Heart left ventricle (tissue), 16 donors: ENCODE measurements at places on chromosomes 2 and 18. TPM values are rescaled to one million over a fixed set of nuclear protein-coding genes. Genes with fewer than 3 reads are reported as not detected.

PROM2 gene
- 1.1 TPM for total RNA-seq

GAL3ST2 gene
- total RNA-seq: not detected

BMP10 gene
- not detected for total RNA-seq

ITM2C gene
- 23.8 TPM for total RNA-seq

TTC21B gene
- 16.1 TPM for total RNA-seq

ADRA2B gene
- 2.4 TPM for total RNA-seq

- no peaks in the 10 kb centered on the region for H3K36me3 ChIP-seq
- H3K4me3 ChIP-seq: no peak overlapping the region
- H3K4me1 ChIP-seq: no peaks in the 10 kb centered on the region
- H3K27ac ChIP-seq: no peak overlapping the region
- no peaks in the 10 kb centered on the region for H3K27me3 ChIP-seq
Measured at GRCh38 chr2:66058675-66059074, 376.2 kb upstream of the MEIS1 start.

DNA sequence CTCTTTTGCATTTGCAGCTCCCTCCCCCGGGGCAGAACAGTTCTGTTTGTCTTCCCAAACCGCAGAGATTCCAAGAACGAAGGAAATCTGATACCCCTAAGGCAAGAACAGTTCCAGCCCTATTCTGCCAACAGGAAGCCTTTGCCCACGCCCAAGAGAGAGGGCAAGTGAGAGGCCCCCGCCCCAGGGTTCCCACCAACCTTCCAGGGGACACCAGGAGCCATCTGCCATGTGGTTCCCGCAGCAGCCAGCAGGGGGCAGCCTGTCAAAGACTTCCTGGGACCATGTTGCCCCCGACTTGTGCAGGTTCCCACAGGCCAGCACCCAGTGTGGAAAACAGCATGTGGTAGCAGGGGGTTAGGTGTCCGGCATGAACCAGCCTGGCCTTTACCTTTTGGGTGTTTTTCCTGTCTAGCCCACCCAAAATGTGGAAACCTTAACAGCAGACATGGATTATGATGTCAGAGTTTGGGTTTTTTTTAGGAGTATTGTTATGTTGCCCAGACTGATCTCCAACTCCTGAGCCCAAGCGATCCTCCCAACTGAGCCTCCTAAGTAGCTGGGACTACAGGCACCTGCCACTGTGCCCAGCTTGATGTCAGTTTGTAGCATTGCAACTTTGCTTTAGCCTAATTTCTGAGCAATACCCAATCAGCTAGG lies 21.7 kb upstream of the EFHD1 start:
- peak; percentile 84 for DNase-seq
- no peak overlapping the region for H3K4me3 ChIP-seq
- no peak overlapping the region for H3K27ac ChIP-seq
- no peaks in the 10 kb centered on the region for H3K36me3 ChIP-seq

DNA sequence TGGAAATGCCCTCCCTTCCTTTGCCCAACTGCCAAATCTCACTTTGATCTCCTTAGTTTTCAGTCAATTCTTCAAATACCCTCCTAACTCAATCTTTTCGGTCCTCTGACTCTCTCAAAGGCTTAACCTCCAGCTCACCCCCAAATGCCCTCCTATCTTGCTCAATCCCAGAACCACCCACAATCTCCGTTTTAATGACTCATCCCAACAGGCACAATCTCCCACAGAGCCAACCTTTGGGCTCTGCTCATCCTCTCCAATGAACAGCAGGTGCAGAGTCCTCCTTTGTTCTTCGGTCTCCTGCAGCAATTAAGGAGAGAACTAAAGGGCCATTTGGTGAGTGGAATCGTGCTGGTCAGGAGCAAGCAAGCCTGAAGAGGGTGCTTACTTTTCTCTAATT lies 366.1 kb upstream of the CRIM1 start:
- DNase-seq: no peak
- H3K4me1 ChIP-seq: no peaks in the 10 kb centered on the region
- no peak overlapping the region for H3K27ac ChIP-seq
- H3K4me3 ChIP-seq: no peak overlapping the region
- H3K36me3 ChIP-seq: no peaks in the 10 kb centered on the region

DNA sequence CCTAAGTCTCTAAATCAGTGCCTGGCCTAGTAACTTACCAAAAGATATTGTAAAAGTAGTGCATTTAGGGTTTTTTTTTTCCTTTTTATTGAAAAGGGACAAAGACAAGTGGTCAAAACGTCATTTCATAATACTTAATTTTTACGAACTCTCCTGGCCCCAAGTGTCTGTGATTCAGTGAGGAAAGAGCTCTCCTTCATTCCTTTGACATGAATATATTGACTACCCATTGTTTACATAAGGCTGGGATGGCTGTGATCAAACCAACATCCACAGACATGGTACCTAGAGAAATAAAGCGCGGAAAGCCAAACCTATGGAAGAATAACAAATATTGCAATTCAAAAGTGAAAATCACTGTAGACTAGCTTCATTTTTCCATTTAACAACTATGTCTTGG lies 198.4 kb downstream of the BABAM2 start:
- no peaks in the 10 kb centered on the region for H3K4me1 ChIP-seq
- DNase-seq: no peak
- H3K27me3 ChIP-seq: no peaks in the 10 kb centered on the region
- H3K4me3 ChIP-seq: no peak overlapping the region

- H3K27ac ChIP-seq: no peak overlapping the region
- H3K36me3 ChIP-seq: no peaks in the 10 kb centered on the region
- H3K4me1 ChIP-seq: peaks cover 5% of the 10 kb centered on the region
Measured at GRCh38 chr2:102040229-102040628, 48.5 kb downstream of the IL1R2 start.

GRCh38 chr2:72154386-72154975 lies 6.8 kb upstream of the CYP26B1 start:
- H3K4me1 ChIP-seq: peaks cover 11% of the 10 kb centered on the region
- peaks cover 63% of the 10 kb centered on the region for H3K27me3 ChIP-seq
- H3K36me3 ChIP-seq: no peaks in the 10 kb centered on the region
- no peak overlapping the region for H3K27ac ChIP-seq

DNA sequence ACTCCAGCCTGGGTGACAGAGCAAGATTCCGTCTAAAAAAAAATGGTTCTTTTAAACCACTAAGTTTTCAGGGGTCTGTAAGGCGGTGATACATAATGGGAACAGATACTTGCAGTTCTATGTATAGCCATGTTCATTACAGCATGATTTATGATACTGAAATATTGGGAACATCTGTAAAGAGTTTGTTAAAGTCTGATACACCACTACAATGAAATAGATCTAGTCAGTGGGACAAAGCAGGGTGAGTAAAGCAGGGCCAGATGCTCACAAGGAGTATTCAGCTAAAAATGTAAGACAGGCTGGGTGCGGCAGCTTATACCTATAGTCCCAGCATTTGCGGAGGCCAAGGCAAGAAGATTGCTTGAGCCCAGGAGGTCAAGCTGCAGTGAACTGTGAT lies 6.2 kb upstream of the ING5 start:
- H3K27ac ChIP-seq: no peak overlapping the region
- H3K27me3 ChIP-seq: no peaks in the 10 kb centered on the region
- H3K4me3 ChIP-seq: no peak overlapping the region
- H3K36me3 ChIP-seq: no peaks in the 10 kb centered on the region

- no peak overlapping the region for H3K27ac ChIP-seq
- H3K4me3 ChIP-seq: no peak overlapping the region
- no peaks in the 10 kb centered on the region for H3K36me3 ChIP-seq
- DNase-seq: no peak
Measured at GRCh38 chr2:55901941-55902340, 21.6 kb downstream of the EFEMP1 start.

DNA sequence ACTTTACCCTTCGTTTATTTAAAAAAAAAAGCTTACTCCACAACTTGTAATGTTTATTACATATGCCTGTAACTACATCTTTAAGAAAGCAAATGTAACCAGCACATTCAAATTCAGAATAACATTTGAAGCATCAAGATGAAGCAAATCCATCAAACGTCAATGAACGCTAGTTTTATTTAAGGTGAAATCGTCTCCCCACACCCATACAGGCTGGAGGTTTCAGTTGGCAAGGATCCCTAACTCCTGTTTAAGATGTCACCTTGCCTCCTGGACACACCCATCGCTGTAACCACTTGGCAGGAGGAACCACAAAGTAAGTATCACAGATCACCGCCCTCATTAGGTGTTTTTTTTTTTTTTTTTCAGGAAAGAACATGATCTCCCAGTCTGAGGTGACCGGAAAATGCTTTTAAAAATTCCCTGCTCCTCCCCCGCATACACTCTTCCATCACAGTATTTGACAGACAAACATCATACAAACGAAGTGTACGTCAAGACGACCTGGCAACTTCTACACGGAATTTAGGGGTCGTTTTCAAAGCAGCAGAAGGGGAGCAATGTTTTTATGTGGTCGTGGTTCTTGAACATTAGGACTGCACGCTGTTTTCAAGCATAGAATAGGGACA lies 19.7 kb upstream of the STPG4 start:
- H3K27ac ChIP-seq: peak overlapping the region; percentile 100
- H3K27me3 ChIP-seq: no peaks in the 10 kb centered on the region
- peaks cover 14% of the 10 kb centered on the region for H3K36me3 ChIP-seq

DNA sequence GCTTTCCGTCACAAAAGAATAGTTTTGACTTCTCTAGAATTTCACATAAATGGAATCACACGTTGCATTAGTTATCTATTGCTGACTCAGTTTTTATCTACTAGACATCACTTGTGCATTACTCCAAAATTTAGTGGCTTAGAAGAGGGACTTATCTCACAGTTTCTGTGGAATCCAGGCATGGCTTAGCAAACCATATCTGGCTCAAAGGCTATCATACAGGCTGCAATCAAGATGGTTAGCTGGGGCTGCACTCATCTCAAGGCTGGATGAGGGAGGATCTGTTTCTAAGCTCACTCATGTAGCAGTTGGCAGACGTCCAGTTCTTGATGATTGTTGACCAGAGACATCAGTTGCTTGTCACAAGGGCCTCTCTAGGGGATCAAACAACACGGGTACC lies 6.6 kb upstream of the DSC3 start:
- no peak overlapping the region for H3K27ac ChIP-seq
- H3K27me3 ChIP-seq: no peaks in the 10 kb centered on the region
- DNase-seq: no peak
- H3K4me1 ChIP-seq: no peaks in the 10 kb centered on the region
- no peaks in the 10 kb centered on the region for H3K36me3 ChIP-seq

- H3K4me3 ChIP-seq: no peak overlapping the region
- DNase-seq: peak; percentile 34
- no peaks in the 10 kb centered on the region for H3K27me3 ChIP-seq
- H3K36me3 ChIP-seq: no peaks in the 10 kb centered on the region
Measured at GRCh38 chr2:239889641-239890121, 135.5 kb downstream of the NDUFA10 start.

- no peak overlapping the region for H3K27ac ChIP-seq
- H3K36me3 ChIP-seq: peaks cover 99% of the 10 kb centered on the region
- no peaks in the 10 kb centered on the region for H3K4me1 ChIP-seq
Measured at GRCh38 chr2:189002079-189002478, 27.9 kb downstream of the COL3A1 start.

GRCh38 chr2:168216351-168217005 lies 30.9 kb downstream of the STK39 start:
- DNase-seq: no peak
- no peaks in the 10 kb centered on the region for H3K27me3 ChIP-seq
- no peak overlapping the region for H3K4me3 ChIP-seq
- H3K36me3 ChIP-seq: no peaks in the 10 kb centered on the region
- H3K4me1 ChIP-seq: peaks cover 52% of the 10 kb centered on the region
- no peak overlapping the region for H3K27ac ChIP-seq

DNA sequence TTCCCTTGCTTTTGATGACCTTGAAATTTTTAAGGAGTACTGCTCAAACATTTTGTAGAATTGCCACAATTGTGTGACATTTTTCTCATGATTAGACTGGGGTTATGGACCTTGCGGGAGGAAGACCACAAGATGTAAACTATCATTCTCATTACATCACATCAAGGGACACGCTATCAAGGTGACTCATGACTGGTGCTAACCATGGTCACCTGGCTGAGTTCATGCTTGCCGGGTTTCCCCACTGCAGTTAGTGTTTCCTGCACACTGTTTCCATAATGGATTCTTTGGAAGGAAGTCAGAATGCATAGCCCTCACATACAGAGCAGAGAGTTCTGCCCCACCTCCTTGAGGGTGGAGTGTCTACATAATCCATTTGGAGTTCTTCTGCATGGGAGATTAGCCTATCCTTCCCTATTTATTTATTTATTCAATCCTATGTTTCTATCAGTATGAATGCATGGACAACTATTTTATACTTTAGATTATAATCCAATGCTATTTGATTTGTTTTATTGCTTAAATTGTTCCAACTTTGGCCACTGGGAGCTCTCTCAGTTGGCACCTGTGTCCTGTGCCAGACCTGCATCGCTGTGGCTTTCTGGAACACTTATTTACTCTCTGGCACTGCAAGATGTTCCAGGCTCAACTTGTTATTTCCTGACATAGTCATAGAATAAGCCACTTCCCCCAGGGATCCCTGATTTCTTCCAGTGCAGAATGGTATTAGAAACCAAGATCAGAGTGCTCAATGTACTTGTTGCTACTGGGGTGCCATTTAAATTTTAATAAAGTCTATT lies 6.0 kb downstream of the MC2R start:
- DNase-seq: no peak
- no peak overlapping the region for H3K4me3 ChIP-seq
- no peak overlapping the region for H3K27ac ChIP-seq
- H3K4me1 ChIP-seq: no peaks in the 10 kb centered on the region
- H3K27me3 ChIP-seq: no peaks in the 10 kb centered on the region
- no peaks in the 10 kb centered on the region for H3K36me3 ChIP-seq

DNA sequence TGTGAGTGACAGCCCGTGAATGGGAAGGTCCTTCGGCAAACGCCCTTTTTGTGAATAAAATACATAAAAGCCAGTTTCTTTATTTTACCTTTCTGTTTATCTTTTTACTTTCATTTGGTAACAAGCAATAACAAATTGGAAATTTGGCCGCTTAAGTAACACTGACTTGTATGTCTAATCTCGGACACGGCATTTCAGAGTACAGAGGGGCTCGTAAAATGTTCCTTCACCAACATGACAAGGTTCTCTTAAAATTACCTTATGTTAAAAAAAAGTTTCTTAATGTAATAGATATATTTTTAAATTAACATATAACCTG lies 558 bp upstream of the NEMP2 start:
- H3K27ac ChIP-seq: peak overlapping the region; percentile 98
- H3K4me3 ChIP-seq: peak overlapping the region; percentile 77
- no peak for DNase-seq
- no peaks in the 10 kb centered on the region for H3K36me3 ChIP-seq
- H3K4me1 ChIP-seq: peaks cover 10% of the 10 kb centered on the region

DNA sequence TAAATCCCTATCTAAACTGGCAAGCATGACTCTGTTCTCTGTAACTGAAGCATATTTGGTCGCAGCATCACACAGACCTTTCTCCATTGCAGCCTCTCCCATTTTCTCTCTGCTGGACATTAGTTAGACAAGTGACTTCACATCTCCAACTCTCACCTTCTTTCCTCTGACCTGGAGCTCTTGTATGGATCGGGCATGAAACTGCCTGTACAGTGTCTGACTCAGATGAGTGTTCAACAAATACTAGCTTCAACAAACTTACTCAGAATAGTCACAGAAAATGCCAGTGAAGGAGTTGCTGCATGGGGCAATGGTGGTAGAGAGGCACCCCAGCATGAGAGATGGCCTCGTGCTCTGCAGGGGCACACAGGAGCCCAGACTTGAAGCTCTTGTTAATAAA lies 104.7 kb upstream of the COPS8 start:
- no peaks in the 10 kb centered on the region for H3K4me1 ChIP-seq
- no peak overlapping the region for H3K4me3 ChIP-seq
- DNase-seq: no peak
- no peaks in the 10 kb centered on the region for H3K27me3 ChIP-seq
